CD4-positive, CD25-positive, alpha-beta regulatory T cell (primary cell): ENCODE measurements at places on chromosomes 3 and 15.

DNA sequence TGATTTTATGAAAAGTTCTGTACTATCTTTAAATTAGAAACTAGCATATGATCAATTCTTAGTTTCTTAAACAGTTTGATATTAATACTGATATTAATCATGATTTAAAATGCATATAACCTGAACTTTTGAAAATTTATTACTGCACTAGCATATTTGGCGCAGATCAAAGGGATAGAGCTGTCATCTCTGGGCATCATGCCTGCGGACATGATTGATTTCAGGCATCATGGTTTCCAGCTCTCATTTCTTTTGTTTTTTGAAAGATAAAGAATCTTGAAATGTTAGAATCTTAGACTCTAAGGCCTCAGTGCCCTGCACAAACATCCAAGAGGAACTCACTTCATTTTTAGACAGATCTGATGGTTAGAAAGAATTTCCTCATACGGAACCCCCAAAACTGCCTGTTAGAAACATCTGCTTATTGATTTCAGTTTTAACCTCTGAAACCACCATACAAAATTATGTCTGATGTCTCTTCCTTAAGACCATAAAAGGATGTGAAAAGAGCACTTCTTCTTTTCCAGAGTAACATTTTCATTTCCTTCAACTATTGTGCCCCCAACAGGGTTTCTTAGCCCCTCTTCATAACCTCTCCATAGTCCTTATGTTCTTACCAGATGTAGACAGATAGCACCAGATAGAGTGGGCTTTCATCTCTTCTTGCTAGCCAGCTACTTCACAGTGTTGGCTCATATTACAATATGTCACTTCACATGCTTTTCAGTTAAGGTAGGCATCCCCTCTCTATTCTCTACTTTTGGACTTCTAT is 110.8 kb downstream of the BBX start:
- H3K36me3 ChIP-seq = no peaks in the 10 kb centered on the region
- H3K4me1 ChIP-seq = no peaks in the 10 kb centered on the region
- no peak overlapping the region for H3K27ac ChIP-seq

- H3K4me3 ChIP-seq = no peak overlapping the region
- H3K27me3 ChIP-seq = no peaks in the 10 kb centered on the region
- no peak overlapping the region for H3K27ac ChIP-seq
- no peak for DNase-seq
Measured at GRCh38 chr3:148309390-148310035, 388.2 kb upstream of the AGTR1 start.

- H3K36me3 ChIP-seq = peaks cover 2% of the 10 kb centered on the region
- H3K27me3 ChIP-seq = no peaks in the 10 kb centered on the region
- no peaks in the 10 kb centered on the region for H3K4me1 ChIP-seq
- no peak overlapping the region for H3K27ac ChIP-seq
- H3K4me3 ChIP-seq = no peak overlapping the region
- no peak for DNase-seq
Measured at GRCh38 chr3:58371754-58372153, 39.1 kb downstream of the PXK start.

- no peak for DNase-seq
- no peaks in the 10 kb centered on the region for H3K4me1 ChIP-seq
- H3K36me3 ChIP-seq = no peaks in the 10 kb centered on the region
- H3K4me3 ChIP-seq = no peak overlapping the region
- H3K27ac ChIP-seq = no peak overlapping the region
Measured at GRCh38 chr3:133758964-133759739, 13.0 kb downstream of the TF start.

DNA sequence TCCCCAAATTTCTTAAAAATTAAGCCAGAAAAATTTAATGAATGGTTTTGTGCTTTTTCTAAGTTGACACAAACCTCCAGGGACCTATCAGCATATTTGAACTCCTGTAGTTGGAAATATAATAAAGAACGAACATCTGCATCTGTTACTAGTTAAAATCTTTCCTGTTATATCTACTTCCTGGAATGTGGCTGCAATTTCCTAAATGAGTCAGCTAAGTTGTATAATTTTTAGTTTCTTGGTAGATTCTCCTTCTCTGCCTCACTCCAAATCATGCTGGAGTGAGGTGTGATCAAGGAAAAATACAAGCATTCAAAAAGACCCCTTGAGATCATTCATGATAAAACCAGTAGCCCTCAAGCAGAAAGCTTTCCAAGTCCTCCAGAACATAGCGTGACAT is 106.2 kb upstream of the MCTP2 start:
- peaks cover 1% of the 10 kb centered on the region for H3K27me3 ChIP-seq
- H3K4me1 ChIP-seq = no peaks in the 10 kb centered on the region
- no peak overlapping the region for H3K4me3 ChIP-seq
- no peak for DNase-seq
- no peak overlapping the region for H3K27ac ChIP-seq
- no peaks in the 10 kb centered on the region for H3K36me3 ChIP-seq

DNA sequence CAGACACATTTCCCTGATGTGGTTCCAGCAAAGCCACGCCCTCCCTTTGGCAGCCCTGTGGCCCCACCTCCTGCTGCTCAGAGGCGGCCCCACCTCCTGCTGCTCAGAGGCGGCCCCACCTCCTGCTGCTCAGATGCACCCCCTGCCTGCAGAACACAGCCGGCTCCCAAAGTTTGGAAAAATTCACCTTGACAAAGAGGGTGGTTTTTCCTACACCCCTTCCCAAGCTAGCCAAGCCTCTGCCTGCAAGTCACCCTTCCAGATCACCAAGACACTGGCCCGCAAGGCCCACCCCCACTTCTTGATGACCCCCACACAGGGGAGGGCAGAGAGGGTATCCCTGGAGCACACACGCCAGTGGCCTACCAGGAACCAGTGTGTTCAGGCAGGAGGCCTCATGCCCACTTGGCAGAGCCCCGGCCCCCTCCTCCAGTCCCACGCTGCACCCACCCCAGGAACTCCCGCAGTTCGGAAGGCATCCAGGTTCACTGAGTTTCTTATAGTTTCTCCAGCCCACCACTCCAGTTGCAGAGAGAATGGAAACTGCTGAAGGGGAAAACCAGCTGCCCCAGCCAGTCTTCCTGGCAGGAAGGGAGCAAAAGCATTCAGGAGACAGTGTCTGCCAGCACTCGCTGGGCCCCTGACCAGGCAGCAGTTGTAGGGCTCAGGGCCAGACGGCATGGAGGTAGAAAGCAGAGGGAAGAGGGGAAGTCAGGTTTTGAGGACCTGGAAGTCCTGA is 2.3 kb upstream of the HAPLN3 start:
- no peaks in the 10 kb centered on the region for H3K27me3 ChIP-seq
- H3K36me3 ChIP-seq = peaks cover 9% of the 10 kb centered on the region
- DNase-seq = peak; percentile 76
- peaks cover 44% of the 10 kb centered on the region for H3K4me1 ChIP-seq

GRCh38 chr3:77149382-77149781 is 109.5 kb downstream of the ROBO2 start:
- H3K27me3 ChIP-seq = no peaks in the 10 kb centered on the region
- no peaks in the 10 kb centered on the region for H3K4me1 ChIP-seq
- no peaks in the 10 kb centered on the region for H3K36me3 ChIP-seq
- H3K27ac ChIP-seq = no peak overlapping the region
- H3K4me3 ChIP-seq = no peak overlapping the region

GRCh38 chr3:45995236-45996192 is at the start of gene FYCO1:
Gene FYCO1 (minus strand): TSS chr3:45995824. CDS start chr3:45984910, 10,914 bp downstream.
- H3K27ac ChIP-seq = peak within 1 kb of the TSS; percentile 93
- H3K4me1 ChIP-seq = peaks cover 49% of the 10 kb centered on the region
- H3K36me3 ChIP-seq = no peaks in the 10 kb centered on the region
- H3K4me3 ChIP-seq = peak within 1 kb of the TSS; percentile 81
- peak; percentile 86 for DNase-seq

DNA sequence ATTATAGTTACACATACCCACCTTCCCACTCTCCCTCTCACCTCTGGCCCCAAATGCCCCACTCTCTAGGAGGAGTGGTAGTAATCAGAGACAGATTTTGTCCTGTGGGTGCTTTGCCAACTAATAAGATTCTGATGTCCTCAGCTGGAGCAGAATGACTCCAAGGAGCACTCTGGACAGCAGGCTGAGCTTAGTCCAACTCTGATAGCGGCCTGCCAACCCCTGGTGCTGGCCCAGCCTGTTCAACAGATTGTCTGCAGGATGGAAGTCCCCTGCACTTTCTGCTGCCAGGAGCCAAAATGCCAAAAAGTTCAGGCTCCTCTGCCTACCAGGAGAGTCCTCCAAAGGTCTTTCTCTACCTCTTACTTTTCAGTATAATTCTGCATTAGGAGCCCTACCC is 160.5 kb upstream of the UMPS start:
- H3K27me3 ChIP-seq = no peaks in the 10 kb centered on the region
- H3K4me3 ChIP-seq = no peak overlapping the region
- DNase-seq = no peak
- H3K36me3 ChIP-seq = no peaks in the 10 kb centered on the region
- H3K4me1 ChIP-seq = no peaks in the 10 kb centered on the region

GRCh38 chr15:72796210-72796514 is 12.6 kb upstream of the ADPGK start:
- peaks cover 13% of the 10 kb centered on the region for H3K4me1 ChIP-seq
- peaks cover 13% of the 10 kb centered on the region for H3K27me3 ChIP-seq
- no peak for DNase-seq
- H3K4me3 ChIP-seq = no peak overlapping the region
- no peaks in the 10 kb centered on the region for H3K36me3 ChIP-seq
- H3K27ac ChIP-seq = no peak overlapping the region

- no peaks in the 10 kb centered on the region for H3K36me3 ChIP-seq
- H3K4me3 ChIP-seq = peak overlapping the region; percentile 67
- H3K27me3 ChIP-seq = no peaks in the 10 kb centered on the region
- no peak for DNase-seq
Measured at GRCh38 chr3:59443618-59444293, 393.9 kb upstream of the CFAP20DC start.

DNA sequence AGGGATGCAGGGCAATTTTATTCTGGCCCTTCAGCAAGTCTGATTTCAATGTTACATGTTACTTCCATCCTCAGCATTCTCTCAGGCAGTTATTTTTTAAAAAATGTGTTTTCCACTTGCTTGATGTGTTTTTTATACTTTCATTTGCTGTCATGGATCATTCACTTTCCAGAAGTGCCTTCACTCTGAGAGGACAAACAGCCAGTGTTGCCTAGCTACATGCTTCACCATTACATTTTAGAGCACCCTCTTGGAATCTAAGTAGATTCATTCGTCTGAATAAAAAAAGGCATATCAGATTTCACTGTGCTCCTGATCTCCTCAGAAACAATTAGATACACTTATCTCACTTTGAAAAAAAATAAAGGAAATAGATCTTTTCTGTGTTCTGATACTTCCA is 93.6 kb upstream of the POU1F1 start:
- H3K4me1 ChIP-seq = no peaks in the 10 kb centered on the region
- H3K4me3 ChIP-seq = no peak overlapping the region
- no peaks in the 10 kb centered on the region for H3K27me3 ChIP-seq

GRCh38 chr3:82940124-82940523 is 1178.7 kb upstream of the GBE1 start:
- no peak overlapping the region for H3K27ac ChIP-seq
- H3K27me3 ChIP-seq = no peaks in the 10 kb centered on the region
- no peaks in the 10 kb centered on the region for H3K36me3 ChIP-seq
- no peaks in the 10 kb centered on the region for H3K4me1 ChIP-seq

DNA sequence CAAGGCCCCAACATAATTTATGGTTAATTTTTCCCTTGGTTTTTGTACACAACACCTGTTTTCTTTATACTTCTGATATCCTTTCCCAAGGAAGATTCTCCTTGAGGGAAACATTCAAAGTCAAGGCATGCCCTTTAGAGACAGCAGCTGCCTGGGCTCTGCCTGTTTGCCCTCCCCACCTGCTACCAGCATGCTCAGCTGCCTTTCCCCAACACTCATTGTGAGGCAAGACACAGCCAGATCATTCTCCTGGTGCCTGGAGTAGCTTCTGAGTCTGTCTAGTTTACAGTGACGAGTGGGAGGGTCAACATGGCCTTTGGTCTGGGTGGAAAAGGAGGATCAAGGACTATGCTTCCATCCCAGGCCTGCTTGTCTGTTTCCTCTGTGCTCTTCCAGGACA is 132.5 kb downstream of the EPHB1 start:
- no peaks in the 10 kb centered on the region for H3K27me3 ChIP-seq
- peaks cover 4% of the 10 kb centered on the region for H3K4me1 ChIP-seq
- no peak for DNase-seq
- no peak overlapping the region for H3K4me3 ChIP-seq
- no peak overlapping the region for H3K27ac ChIP-seq
- no peaks in the 10 kb centered on the region for H3K36me3 ChIP-seq

DNA sequence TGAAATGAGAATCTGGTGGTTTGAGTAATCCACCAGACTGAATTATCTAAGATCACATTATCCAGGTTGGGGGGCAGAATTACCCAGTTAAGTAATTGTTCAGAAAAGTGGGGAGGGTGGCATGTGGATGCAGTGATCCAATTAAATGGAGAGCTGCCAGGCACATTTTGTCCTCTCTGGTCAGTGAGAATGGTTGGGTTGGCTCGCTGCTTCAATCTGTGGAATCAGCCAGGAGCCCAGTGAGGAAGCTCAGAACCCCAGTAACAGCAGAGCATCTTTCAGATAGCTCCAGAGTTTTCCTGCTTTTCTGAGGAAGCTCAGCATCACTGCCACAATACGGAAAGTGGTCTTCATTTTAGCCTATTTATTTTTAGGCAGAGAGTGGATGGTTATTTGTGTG is 6.4 kb upstream of the EXOG start:
- H3K27me3 ChIP-seq = no peaks in the 10 kb centered on the region
- DNase-seq = no peak
- H3K4me3 ChIP-seq = no peak overlapping the region

DNA sequence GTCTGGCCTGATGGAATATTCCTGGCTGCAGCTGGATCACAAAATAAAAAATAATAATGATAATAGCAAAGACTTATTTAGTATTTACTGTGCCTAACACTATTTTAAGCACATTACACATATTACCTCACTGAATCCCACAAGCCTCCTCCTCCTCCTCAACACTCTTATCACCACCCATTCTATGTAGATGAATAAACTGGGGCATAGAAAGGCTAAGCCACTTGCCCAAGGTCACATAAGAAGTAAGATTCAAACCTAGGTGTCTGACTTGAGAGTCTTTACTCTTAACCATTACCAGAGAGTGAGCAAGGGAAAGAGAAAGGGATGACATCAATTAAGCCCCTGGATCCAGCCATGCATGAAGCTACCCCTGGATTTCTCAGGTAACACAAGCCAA is 493.1 kb downstream of the SHQ1 start:
- no peaks in the 10 kb centered on the region for H3K4me1 ChIP-seq
- no peaks in the 10 kb centered on the region for H3K36me3 ChIP-seq
- no peaks in the 10 kb centered on the region for H3K27me3 ChIP-seq
- no peak for DNase-seq
- H3K27ac ChIP-seq = no peak overlapping the region

DNA sequence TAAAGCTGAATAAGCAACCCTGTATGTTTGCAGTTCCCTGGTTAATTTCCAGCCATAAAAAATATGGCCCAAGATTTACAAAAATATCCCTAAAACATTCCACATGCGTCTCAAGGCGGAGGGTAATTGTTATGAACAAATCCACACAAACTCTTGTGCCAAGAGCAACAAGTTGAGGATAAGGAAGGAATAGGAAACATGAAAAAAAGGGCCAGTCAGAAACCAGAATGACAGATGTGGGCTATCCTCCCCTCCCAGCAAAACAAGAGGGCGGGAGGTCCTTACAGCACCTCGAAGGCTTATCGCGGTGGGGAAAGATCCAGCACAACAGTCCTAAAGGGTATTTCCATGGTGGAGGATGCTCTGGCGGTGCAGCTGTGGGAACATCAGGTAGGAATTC is 155.6 kb upstream of the HES1 start:
- no peak overlapping the region for H3K27ac ChIP-seq
- H3K4me1 ChIP-seq = no peaks in the 10 kb centered on the region
- H3K27me3 ChIP-seq = peaks cover 3% of the 10 kb centered on the region
- no peaks in the 10 kb centered on the region for H3K36me3 ChIP-seq
- DNase-seq = no peak
- H3K4me3 ChIP-seq = no peak overlapping the region

- no peaks in the 10 kb centered on the region for H3K36me3 ChIP-seq
- no peak overlapping the region for H3K27ac ChIP-seq
- DNase-seq = no peak
- H3K27me3 ChIP-seq = peaks cover 6% of the 10 kb centered on the region
Measured at GRCh38 chr15:70923311-70924080, 30.9 kb downstream of the LRRC49 start.
